Cardiac muscle cell (in vitro differentiated cells and primary cell): ENCODE measurements at places on chromosomes 11 and 22. TPM values are rescaled to one million over a fixed set of nuclear protein-coding genes. Genes with fewer than 3 reads are reported as not detected.

GRCh38 chr11:112226831-112227401 lies 688 bp downstream of the PTS start:
- DNase-seq = peak; percentile 42

SYT7 gene
- 8.7 and 12.1 TPM in 2 replicates for total RNA-seq

APOBEC3F gene
- 11.8 and 12.9 TPM in 2 replicates for total RNA-seq

DNA sequence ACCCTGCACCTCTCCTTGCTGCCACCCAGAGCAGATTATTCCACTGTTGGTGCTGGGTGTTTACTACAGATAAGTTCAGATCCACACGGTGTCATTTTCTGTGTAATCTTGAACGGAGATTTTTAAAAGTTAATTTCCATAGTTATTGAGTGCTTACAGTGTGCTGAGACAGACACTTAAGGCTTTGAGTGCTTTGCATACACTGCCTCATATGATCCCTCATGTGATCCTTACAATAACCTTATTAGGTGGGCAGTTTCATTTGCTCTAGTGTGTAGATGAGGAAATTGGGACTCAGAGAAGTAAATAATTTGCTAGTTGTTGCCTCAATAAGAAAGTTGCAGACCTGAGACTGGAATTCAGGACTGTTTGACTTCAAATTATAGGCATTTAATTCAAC lies 32.3 kb upstream of the ME3 start:
- no peak for DNase-seq

GRCh38 chr11:8963569-8964323 lies 496 bp downstream of the TMEM9B start:
- DNase-seq = peak; percentile 90

UCP3 gene
- 1.6 and 2.0 TPM in 2 replicates for total RNA-seq

HEPN1 gene
- not detected in 2 replicates for total RNA-seq

GRCh38 chr11:83220260-83220659 lies 26.7 kb downstream of the ANKRD42 start:
- no peak for DNase-seq
